ENCODE measurements at places on chromosomes 2 and 18.

DNA sequence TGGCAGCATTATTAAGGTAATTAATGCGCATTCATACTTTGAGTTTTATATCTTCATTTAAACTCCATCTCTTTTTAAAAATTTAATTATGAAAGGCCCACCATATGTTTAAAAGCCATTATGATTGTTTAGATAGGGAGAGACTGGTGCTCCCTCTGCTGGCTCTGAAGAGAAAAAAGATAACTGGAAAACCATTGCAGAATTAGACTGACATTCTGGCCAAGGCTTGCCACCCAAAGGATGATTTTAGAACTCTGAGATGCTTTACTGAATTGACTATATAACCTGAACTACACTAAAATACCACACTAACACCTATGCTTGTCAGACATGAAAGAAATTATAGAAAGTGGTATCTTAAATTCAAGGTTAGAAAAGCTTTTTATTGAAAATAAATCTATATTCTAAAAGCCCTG lies 127.6 kb upstream of the SPOPL start:
- DNase-seq: no peak

GRCh38 chr18:26893996-26894395 lies 28.5 kb upstream of the AQP4 start:
- DNase-seq: no peak

DNA sequence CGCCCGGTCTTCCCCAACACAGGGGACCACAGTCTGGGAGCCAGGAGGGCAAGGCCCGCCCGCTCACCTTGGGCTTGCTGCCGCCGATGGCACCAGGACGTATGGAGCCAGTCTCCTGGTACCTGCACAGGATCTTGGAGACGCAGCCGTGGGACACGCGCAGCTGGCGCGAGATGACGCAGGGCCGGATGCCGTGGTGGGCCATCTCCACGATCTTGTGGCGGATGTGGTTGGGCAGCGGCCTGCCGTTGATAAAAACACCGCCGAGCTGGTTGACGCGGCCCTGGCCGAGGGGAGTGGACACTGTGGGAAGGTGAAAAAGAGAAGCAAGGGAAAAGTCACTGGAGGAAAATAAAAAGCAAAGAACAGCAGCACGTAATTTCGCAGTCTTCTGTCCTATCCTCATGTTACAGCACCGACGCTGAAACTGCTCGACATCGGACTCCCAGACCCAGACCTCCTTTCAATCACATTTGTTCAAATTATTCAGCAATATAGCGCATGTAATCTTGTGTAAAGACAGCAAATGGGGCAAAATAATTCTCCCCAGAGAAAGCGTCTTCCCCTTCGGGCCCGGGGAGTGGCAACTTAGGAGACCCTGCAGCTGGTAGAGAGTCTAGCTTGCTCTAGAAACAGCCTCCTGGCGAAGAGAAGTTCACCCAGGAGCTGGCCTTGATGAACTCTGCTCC lies 1.7 kb downstream of the PAX3 start:
- DNase-seq: no peak

DNA sequence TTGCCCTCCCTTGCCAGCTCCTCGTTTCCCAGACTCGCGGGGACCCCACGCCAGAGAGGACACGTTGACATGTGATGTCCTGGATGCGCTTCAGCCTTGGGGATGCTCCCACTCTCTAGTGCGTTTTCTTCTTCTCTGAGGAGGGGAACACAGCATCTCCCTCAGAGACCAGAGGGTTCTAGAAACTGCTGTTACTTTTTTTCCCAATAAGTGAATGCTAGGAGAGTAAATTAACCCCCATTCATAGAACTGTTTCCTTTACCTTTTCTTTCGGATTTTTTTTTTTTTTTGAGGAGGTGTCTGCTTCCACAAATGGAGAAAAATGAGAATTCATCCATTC lies 370 bp upstream of the EFEMP1 start:
- no peak for DNase-seq

DNA sequence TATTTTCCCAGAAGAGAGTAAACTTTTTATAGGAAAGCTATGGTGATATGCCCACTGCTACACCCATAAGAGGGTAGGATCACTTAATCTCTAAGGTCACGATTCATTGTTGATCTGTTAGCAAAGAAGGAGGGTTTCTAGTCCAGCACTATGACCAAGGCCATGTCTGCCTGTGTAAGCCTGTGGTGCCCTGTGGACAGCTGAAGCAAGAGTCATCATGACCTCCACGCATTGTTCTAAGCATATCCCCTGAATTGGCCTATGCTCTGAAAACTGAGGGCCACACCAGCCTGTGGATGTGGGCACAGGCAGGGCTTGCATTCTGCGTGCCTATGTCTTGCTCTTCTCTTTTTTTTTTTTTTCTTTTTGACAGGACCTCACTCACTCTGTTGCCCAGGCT lies 89.8 kb upstream of the SMIM21 start:
- DNase-seq: no peak

DNA sequence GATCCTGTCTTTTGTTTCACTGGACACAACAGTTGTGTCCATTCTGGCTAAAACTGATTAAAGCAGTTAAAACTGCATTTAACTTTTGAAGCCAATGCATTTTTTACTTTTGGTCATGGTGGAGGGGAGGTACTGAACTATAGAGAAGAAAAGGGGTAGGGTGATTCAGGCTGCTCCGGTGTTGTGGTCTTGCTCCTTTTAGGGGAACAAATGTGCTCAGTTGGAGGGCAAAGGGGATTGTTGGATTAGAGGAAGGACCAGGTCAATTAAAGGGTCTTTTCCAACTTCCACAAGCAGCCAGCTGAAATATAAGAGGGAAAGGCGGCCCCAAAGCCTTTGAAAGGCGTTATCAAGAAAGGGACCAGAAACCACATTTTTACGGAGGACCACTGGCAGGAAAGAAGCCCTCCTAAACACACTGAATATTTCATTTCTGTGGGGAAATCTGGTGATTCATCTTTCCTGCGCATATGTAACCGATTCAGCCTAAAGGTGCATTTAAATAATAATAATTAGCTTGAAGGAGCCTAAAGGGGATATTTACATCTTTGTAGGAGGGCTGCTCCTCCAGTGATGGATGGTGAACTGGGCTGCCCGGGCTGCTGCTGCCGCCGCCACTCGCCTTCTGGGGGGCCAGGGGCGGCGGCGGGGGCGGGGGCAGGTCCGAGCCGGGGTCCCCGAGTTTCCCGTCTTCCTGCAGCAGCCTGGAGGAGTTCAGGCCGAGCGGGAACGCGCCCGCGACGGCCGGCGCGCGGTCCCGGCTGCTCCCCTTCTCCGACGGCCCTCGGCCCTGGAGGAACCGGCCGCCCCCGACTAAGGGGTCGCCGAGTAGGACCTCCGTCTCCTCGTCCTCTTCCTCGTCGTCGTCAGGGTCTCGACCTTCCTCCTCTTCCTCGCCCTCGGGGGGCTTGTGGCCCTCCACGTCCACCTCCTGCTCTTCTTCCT lies 5.2 kb downstream of the SKOR2 start:
- DNase-seq: no peak
